Activated CD4-positive, CD25-positive, alpha-beta regulatory T cell treated with anti-CD3 and anti-CD28 coated beads, Interleukin-2, amount 50 U/mL, for 16 hours (primary cell): ENCODE measurements at places on chromosomes 2 and 18.

- no peak for DNase-seq
Observed at GRCh38 chr2:184031402-184032147, 566.8 kb upstream of the ZNF804A start.

- DNase-seq: no peak
Observed at GRCh38 chr2:201900362-201900761, 94.0 kb downstream of the CDK15 start.

GRCh38 chr2:71282493-71282892 is 49.1 kb upstream of the ZNF638 start:
- DNase-seq: no peak

DNA sequence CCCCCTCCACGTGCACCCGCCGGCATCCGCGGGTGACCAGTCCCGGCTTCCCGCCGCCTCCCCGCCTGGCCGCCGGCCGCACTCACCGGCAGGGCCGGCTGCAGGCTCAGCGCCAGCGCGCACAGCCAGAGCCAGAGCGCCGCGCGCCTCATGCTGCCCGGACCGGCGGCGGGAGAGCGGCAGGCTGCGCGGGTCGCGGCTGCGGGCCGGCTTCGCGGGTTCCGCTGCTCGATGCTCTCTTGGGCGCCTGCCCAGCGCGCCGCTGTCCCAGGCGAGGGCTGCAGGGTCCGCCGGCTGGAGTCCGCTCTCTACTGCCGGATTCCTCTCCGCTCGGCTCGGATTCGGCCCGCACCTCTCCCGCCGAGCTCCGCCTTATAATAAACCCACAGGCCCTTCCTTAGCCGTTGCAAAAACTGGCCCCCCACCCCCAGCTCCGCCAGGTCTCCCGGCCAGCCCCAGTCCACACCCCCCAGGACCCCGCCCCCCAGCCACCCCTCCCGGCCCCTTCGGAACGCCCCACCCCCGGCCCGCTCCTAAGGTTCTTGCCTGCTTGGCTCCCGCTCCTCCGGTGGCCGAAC is at the start of gene SDC1:
Gene SDC1 (minus strand): TSS at position 415 of the 578 bp plus-strand sequence. CDS start 263 bp downstream, at position 152.
- no peak for DNase-seq

DNA sequence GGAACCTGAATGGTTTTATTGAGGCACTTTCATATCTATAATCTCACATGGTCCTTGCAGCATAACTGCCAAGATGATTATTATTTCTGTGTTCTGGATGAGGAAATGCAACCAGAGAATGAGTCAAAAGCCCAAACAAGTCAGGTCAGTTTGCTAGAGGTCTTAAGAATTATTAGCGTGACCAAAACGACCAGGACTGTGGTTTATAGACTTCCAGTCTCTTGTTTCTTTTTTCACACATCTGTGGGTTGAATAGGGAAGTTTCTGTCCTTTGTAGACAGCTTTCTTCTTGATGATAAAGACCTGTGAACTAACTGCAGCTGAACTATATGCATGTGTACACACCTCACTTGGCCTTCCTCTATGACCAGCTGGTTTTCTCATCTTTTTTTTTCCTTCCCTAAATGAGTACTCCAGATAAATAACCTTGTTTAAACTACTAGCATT is 13.9 kb downstream of the ADAM23 start:
- DNase-seq: no peak

GRCh38 chr18:76491473-76491775 is 3.6 kb downstream of the ZNF516 start:
- no peak for DNase-seq

GRCh38 chr2:21305581-21305980 is 181.8 kb downstream of the TDRD15 start:
- DNase-seq: no peak

DNA sequence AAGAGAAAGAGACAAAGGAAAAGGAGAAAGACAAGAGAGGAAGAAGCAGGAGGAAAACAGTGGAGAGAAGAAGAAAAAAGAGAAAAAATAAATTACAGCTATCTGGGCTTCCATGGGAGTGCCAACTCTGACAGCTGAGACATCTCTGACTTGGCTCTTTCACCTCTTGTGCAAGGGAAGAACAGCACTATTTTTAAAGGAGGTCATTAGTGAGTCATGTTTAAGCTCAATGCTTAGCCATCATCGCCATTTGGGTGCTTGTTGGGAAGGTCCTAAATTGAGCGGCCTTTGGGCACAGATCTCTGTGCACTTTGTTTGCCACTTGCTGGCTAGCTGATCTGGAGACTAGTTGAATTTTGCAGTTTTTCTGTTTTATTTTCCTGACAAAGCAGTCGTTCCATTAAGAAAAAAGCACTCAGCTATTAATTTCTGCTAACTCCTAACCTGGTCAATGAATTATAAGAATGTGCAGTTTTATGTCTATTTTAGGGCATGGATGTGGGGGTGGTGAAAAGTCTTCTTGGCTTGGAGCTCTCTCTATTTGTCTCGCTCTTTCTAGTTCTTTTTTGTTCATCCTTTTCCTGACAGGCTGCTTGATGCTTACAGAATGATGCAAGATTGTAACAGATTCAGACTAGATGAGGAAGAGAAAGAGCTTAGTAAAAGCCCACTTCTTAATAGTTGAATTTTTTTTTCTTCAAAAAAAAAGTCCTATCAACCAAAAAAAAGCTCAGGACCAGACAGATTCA is 231.5 kb downstream of the SLC8A1 start:
- no peak for DNase-seq

DNA sequence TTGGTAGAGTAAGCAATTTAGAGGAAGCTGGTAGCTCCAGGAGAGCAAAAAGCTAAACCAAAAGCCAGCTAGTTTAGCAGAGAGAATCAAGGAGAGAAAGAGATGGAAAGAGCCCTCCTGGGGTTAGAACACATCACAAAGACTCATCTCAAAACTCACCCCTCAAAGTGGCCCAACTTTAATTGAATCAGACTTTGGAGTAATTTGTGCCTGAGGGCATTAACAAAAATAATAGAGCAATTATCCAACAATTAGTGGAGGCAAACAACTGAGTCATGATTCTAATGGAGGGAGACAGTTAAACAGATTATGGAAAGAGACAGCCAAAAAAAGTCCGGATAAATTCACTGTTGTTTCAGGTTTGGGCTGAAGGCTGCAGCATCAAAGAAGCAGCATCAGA is 417.4 kb downstream of the KCNJ3 start:
- DNase-seq: no peak

- DNase-seq: no peak
Observed at GRCh38 chr2:216392945-216393840, 19.1 kb upstream of the SMARCAL1 start.

DNA sequence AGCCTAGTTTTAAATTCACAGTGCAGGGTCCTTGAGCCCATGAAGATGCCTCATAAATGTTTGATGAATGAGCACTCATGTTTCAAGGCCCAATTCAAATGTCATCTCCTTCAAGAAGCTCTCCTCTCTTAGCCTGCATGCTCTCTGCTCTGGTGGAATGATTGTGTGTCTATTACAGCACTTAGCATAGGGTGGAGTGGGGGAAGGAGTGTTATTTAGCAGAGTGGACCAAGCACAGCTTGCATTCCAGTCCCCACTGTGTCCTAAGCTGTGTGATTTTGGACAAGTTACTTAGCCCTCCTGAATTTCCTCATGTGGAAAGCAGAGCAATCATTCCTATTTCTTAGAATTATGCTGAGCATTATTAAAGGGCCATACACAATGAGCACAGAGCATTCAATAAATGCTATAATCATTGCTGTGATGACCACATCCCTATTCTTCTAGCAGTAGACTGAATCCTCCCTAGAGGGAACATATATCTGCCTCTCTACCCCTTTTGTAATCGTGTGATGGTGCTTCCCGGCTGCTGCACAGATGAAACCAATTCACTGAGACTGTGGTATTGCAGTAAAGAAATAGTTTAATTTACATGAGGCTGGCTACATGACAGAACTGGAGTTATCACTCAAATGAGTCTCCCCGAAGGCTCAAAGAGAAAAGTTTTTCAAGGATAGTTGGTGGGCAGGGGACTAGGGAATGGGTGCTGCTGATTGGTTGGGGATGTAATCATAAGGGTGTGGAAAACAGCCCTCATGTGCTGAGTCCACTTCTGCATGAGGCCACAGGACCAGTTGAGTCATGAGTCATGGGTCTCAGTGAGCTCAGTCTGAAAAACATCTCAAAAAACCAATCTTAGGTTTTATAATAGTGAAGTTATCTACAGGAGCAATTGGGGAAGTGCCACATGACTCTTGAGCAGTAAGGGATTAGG is 173.4 kb upstream of the NDUFV2 start:
- no peak for DNase-seq
